ENCODE measurements at places on chromosomes 7 and 10.

DNA sequence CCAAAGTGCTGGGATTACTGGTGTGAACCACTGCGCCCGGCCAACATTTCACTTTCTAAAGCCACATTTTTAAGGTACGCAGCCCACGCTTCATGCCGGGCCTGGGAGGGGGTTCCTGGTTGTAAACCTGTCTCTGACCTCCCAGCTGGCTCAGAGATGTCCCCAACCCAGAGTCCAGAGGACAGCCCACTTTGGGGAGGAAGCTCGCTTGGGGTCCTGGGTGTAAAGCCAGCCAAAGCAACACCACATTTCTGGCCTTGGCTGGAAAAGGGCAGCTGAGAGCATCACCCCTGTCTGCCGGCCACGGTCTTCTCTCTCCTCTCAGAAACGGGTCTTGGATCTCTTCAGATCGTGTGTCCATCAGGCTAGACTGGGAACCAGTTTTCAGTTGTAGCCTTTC, 23.9 kb upstream of the PITRM1 start:
- DNase-seq, result no peak

- no peak for DNase-seq
These were observed 37.6 kb downstream of the ATOH7 start for GRCh38 chr10:68194290-68194689.

GRCh38 chr7:99314504-99314903, 11.2 kb upstream of the ARPC1A start:
- DNase-seq, result no peak

GRCh38 chr10:17316488-17317170, 88.6 kb downstream of the VIM start:
- no peak for DNase-seq

- DNase-seq, result no peak
These were observed 841.5 kb downstream of the ANKRD7 start for GRCh38 chr7:119065966-119066365.

GRCh38 chr10:24416248-24416647, 207.3 kb downstream of the KIAA1217 start:
- no peak for DNase-seq

DNA sequence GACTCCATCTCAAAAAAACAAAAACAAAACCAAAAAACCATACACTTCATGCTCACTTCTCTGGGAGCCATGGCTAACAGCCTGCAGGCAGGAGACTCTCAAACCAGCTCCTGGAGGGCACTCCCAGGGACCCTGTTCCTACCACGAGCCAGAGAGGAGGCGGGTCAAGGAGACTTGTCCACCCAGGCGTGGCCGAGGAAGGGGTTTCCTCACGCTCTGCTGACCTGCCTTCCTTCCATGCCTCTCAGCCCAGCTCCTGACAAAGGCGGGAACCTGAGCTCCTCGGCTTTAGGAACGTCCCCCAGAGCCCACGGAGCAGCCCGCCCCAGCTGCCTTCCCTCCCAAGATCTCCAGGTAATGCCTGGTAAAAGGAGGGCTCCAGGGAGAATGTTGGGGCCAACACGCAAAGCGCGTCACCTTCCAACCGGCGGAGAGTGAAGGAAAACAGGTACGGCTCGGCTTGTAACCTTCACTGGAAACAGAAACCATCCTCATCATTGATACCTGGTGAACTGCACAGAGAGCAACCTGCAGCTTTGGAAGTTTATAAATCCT, 9.5 kb downstream of the GPR146 start:
- DNase-seq, result no peak

- DNase-seq, result no peak
These were observed 72.4 kb downstream of the AGMO start for GRCh38 chr7:15489383-15489782.

GRCh38 chr10:11004144-11005077, 13.3 kb upstream of the CELF2 start:
- DNase-seq, result no peak

DNA sequence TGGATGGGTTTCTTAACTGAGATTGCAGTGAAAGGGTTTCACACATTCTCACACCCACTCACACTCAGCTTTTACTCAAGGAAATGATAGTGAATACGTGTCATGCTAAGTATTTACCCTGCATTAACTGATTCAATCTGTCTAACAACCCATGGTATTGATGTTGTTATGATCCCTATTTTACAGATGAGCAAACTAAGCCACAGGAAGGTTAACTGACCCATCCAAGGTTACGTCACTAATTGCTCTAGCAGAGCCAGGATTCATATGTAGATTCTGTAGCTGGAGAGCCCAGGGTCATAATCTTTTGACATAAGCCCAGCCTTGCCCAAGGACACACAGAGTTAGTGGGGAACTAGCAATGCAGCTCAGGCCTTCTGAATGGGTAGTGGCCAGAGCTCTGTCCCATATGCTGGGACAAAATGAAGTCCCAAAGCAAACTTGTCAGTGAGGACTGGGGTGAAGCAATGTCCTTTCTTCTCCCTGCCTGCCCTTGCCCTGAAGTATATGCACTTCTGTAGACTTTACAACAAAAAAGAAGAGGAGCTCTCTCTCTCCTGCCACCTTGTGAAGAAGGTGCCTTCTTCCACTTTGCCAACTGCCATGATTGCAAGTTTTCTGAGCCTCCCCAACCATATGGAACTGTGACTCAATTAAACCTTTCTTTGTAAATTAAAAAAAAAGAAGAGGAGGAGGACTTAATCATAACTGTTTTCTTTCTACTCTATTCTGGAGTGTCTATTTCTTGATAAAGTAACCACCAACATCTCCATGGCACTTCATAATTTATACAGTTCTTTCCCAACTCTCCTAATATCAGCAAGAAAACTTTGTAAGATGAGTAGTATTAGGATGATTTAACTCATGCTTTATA, 4.9 kb upstream of the CYP3A7 start:
- no peak for DNase-seq

DNA sequence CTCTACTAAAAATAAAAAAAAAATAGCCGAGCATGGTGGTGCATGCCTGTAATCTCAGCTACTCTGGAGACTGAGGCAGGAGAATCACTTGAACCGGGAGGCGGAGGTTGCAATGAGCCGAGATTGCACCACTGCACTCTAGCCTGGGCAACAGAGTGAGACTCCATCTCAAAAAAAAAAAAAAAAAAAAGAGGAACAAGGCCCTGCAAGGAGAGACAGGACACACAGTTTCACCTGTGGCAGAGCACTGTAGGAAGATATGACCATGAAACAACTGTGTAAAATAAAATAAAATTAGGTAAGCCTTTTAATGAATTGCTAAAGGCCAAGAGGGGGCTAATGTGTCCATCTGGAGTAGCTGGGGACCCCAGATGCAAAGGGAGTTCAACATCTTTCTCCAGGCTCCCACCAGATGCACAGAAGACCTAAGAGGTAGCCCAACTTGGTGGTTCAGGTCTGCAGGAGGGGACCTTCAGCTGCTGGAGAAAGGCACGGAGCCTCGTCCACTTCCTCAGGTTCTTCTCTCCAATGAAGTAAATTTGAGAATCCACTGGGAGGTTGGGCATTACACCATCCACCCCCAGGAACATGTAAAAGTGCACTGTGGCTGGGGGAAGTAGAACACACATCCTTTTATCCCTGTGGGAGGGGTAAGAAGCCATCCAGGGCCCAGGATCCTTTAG, 12.7 kb downstream of the PPIF start:
- DNase-seq, result no peak

DNA sequence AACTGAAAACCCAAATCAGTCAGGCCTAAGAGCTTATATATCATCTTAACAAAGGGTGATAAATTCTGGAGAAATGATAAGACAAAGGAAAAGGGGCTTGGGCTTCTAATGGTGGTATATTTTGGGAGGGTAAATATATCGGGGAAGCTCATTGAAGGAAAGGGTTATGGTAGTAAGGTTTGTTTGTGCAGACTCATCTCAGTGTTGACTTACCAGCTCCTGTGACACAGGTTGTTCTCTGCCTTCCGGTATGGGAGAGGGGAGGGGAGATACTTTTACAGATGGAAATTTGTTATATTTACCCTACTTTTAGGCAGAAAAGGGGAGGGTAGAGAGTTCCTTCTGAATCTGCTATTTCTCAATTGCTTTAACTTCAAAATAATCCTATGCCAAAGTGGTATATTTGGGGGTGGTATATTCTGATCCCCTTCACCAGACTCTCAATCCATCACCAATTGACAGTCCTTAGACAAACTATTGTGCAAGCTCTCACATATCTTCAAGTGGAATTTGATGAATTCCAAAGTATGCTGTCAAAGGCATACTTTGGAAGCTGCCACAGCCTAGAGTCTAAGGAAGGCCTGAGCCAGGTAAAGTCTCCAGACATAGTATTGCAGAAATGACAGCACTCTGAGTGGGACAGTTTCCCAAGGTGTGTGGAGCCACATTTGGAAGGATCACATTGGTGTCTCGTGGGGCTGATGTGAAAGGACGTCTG, 13.3 kb upstream of the PAPSS2 start:
- DNase-seq, result no peak

- DNase-seq, result no peak
These were observed 640 bp downstream of the ANKMY2 start for GRCh38 chr7:16644636-16645592.

DNA sequence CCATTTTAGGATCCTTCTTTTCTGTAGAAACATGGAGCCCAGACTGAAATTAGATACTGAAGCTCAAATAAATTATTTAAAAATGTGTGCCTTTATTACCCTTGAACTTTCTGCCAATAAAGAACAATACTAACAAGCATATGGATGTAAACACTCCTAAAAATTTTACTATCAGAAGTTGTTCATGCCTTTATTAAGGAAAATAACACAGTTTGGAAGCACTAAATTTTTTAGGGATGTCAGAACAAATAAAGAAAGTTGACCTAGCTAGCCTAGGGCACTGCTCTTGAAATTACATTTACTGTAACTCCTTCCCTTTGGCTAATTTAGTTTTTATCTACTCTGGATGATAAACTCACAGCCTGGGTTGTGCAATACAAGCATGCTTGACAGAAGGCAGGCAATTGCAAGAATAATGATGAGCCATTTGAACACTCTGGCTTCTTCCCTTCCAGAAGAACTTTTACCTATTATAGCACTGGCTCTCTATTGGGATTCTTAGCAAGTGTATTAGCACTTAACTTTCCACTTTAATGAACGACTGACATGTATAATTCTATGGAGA, 351.7 kb upstream of the C7orf33 start:
- DNase-seq, result no peak

GRCh38 chr7:25454020-25454419, 225.7 kb upstream of the NPVF start:
- DNase-seq, result no peak

GRCh38 chr10:47184273-47184672, 115.7 kb upstream of the GDF10 start:
- DNase-seq, result no peak

GRCh38 chr10:100864978-100865377, 47.8 kb upstream of the SLF2 start:
- DNase-seq, result no peak

DNA sequence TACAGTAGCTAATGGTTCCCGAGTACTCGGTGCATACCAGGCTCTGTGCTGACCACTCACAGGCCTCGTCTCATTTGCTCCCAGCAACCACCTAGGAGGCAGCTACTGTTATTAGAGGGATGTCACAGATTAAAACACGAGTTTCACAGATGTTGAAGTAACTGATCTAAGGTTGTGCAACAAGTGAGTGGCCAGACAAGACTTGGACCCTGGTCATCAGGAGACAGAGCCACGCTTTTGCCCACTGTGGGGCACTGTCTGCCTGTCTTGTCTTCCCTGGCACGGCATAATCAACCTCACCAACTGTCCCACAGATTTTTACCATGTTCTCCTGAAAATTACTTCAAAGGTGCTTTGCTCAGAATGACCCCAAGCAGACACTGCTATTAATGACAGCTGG, 111.6 kb upstream of the HABP2 start:
- DNase-seq, result no peak

- no peak for DNase-seq
These were observed 48.9 kb upstream of the PDZD8 start for GRCh38 chr10:117424171-117424570.

- no peak for DNase-seq
These were observed 104.7 kb upstream of the PCGF5 start for GRCh38 chr10:91115618-91116390.

DNA sequence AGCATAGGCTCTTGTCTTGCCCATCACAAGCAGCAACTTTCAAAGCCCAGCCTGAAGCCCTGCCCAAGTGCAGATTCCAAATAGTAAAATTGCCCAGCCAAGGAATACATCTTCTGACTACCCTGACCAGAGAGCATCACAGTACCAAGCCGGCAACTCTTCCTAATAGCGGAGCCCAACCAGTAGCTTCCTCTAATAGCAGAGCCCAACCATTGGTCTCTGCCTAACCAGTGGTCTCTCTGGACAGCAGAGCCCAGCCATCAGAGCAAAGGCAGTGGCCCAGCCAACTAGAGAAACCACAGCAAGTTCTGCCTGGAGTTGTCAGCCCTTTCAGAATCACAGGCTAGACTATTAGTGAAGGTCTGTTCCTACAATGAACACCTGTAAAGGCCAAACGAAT, 285.6 kb downstream of the HGF start:
- DNase-seq, result no peak

DNA sequence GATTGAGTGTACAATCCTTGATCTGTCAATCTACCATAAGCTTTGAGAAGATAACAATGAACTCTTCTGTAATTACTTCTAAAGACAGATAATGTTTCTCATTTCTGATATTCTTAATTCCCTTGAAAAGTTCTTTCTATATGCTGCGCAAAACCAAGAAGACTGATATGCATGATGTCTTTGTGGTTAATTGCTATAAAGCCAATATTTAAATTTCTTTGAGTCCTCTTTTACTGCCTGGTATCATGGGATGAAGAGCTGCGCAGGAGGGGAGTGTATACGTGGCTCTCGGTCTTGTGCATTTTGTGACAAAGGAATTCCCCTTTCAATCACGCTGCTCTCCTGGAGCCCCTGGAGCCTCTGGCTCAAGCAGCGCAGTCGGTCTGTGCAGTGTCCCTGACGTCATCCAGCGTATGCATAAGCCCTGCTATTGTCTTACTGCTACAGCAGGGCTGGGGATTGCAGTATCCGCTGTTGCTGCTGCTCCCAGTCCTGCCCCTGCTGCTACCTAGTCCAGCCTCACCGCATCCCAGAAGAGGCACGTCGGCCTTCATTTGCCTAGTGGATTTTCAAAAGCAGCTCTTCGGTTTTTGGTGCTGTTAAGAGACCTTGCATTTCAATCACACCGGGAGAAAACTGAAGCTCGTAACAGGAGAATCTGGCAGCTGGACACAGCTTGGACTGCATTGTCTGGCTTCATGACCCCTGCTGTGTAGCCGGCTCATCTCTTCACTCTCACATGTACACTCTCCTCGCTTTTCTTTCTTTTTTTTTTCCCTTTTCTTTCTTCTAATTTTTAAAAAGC, 66.7 kb downstream of the ST7 start:
- no peak for DNase-seq

- no peak for DNase-seq
These were observed 173.9 kb downstream of the NEURL1 start for GRCh38 chr10:103667356-103667755.

GRCh38 chr7:47291461-47292081, 290.3 kb downstream of the TNS3 start:
- no peak for DNase-seq

GRCh38 chr10:117757086-117757720, 214.7 kb downstream of the EMX2 start:
- DNase-seq, result no peak

GRCh38 chr7:28442540-28443420, 30.5 kb downstream of the CREB5 start:
- no peak for DNase-seq

All from stimulated activated CD8-positive, alpha-beta memory T cell treated with anti-CD3 and anti-CD28 coated beads, Interleukin-4, amount 100 ng/mL, for 1 hour (primary cell).